PC-3 (cell line): ENCODE measurements at places on chromosomes 5 and 9.

DNA sequence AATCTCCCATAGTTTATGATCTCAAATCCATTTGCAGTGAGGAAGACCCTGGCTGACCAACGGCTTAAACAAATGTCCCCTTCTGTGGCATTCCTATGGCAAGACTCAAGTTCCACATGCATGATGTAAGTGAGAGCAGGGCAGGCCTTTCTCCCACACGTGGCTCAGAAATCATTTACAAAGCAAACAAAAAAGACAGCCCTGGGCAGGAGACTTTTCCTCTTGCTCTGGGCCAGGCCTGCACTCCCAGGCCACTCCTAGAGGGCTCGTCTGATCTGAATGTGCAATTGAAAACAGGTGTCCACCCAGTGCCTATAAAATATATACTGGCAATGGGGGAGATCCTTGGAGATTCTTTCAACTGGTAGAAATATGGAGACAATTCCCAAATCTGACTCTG, 123.1 kb downstream of the DMRT2 start:
- DNase-seq = peak; percentile 50

DNA sequence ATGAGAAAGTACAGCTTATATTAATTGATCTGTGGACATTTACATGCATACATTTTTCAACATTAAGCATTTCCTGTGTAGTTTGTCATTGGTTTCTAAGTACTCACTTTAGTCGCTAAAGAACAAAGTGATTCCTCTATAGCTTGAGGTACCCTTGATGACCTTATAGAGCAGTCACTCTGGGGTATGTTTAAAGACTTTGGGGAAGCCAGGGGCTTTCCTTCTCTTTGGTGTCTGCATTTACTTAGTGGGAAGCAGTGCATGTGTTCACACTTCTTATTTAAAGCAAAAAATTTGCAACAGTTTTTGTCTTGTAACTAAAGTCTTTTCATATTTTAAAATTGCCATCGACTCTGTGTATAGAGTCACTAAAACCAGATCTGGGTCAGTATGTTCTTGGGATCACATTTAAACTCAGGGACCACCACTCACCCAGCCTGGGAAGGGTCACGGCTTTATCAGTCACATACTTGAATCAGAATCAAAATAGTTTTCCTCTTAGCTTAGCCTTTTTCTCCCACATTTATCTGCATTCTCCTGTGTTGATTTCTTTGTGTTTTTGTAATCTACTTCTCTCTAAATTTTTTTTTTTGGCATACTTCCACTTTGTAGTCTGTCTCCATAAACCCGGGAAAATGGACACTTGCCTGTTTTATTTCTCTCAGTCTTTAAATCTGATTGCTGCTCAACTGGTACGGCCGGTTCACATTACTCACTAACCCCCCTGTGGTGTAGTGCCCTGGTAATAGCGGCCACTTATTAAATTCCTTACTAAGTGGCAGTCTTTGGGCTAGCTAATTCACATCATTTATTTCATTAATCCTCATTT, 143.9 kb upstream of the FBN2 start:
- DNase-seq = peak; percentile 86

DNA sequence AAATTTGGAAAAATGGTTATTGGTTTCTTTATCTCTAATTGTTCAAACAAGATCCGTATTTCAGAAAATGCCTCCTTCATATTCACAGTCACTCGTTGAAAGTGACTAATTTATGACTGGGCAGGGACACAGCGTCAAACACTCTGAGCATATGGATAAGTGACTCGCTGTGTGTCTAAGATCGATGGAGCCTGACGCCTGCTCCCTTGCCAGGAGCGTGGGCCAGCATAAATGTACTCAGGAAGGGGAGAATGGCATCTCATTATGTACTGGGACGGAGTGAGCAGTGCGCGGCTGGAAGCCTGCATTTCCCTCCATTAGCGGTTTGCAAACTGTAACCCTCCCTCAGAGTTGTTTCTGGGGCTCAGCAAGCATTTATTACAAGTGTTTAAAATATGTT, 79.8 kb upstream of the CAST start:
- peak; percentile 68 for DNase-seq

GRCh38 chr5:36417221-36417620, 115.5 kb upstream of the RANBP3L start:
- DNase-seq = peak; percentile 38

DNA sequence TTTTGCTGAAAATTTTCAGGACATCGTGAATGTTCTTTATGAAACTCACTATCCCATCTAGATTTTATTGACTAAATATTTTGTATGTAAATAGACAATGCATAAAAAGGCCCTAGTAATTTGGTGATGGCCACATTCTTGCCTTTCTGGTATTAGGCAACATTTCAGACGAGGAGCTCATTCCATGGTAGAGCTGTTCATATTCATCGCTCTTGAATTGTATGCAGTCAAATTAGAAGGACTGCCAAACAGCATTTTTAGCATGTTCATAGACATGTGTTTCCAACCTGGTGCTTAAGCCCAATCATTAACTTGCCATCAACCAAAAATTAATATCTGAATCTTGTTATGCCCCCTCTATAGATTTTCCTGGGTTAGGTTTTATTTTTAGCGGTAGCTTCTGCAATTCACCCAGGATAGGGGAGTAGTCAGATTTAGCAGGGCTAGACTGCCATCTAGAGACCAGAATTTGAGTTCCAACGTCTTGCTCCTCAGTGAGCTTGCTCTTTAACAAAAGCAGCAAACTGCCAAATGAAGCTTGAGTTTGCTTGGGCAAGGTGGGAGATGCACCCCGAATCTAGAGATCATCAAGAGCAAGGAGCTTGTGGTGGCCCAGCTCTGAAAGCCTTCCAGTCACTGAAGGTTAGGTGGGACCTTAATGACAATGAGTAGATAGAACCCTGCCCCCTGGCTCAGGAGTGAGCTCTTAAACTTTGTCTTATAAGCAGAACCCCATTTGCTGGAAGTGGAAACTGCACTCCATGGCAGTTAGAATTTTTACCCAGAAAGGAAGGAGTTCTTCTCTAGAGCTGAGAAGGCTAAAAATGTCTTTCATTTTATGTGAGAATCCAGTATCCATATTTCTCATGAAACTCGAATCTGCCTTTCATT, 456.2 kb downstream of the RASEF start:
- peak; percentile 77 for DNase-seq

DNA sequence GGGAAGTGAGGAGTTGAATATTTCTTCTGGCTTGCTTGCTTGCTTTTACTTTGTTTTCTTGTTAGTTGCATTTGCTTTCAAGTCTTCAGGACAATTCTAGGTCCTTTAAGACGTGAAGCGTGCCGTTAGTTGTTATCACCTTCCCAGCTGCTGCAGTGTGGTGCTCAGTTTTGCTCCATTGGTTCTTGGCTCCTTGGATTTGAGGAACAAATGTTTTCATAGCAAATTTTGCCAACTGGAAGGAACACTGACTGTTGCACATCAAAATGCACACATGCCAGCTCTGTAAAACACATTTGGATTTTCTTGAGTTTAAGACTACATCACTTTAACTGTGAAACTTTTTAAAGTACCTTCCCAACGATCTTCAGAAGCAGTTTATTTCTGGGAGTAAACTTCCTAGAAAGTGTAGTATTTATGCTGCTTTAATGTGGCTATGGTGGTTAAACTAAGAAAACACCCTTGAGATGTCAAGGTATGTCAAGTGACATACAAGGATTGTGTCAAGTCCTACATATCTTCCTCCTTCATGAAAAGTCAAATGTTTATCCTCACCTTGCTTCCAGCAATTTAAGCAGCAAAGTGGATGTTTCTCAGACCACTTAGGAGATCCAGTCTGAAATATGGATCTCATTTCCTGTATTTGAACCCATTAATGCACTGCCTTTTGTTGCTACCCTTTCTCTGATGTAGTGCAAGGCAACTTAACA, 24.9 kb downstream of the MOCS2 start:
- DNase-seq = no peak

DNA sequence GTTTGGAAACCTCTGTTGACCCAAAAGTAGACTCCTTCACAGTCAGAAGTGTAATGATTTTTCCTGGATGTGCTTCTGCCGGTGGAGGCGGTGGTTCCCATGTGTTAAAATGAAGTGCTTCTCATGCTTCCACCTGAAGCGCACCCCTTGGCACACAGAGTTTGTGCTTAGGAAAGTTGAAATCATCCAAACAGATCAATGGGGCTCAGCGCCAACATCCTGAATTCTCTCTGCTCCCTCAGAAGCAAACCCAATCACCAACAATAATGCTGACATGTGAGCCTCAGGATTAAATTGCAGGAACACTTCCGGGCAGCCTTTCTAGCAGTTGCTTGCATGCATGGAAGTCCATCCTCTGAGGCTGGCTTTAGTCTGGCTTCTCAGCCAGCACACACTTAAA, 71.0 kb downstream of the MED10 start:
- no peak for DNase-seq

DNA sequence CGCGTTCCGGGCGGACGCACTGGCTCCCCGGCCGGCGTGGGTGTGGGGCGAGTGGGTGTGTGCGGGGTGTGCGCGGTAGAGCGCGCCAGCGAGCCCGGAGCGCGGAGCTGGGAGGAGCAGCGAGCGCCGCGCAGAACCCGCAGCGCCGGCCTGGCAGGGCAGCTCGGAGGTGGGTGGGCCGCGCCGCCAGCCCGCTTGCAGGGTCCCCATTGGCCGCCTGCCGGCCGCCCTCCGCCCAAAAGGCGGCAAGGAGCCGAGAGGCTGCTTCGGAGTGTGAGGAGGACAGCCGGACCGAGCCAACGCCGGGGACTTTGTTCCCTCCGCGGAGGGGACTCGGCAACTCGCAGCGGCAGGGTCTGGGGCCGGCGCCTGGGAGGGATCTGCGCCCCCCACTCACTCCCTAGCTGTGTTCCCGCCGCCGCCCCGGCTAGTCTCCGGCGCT, at the start of gene DAPK1:
DAPK1 (plus strand) TSS at position 264 of the 442 bp plus-strand sequence. CDS start 1,211 bp downstream, outside the sequence.
- no peak for DNase-seq

DNA sequence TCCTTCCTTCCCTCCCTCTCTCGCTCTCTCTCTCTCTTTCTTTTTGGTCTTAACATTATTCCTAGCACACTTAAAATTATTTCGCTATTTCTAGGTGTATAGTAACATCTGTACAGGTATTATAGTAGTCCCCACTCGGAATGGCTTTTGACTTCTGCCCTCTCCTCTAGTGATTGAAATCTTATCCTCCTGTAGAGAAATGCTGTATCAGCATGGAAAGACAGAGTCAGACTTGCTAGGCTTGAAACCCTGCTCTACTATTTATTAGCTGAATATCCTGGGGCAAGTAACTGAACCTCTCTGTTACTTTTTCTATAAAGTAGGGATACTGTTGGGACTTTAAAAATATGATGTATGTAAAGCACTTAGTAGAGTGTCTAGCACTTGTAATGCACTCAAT, 681.9 kb upstream of the C9orf72 start:
- DNase-seq = no peak

GRCh38 chr5:44619875-44620610, 188.7 kb upstream of the MRPS30 start:
- DNase-seq = no peak

- DNase-seq = peak; percentile 76
These were observed 420.9 kb downstream of the SPOCK1 start for GRCh38 chr5:137078171-137078665.

- DNase-seq = no peak
These were observed 298.6 kb downstream of the PARP8 start for GRCh38 chr5:50964746-50965653.

GRCh38 chr5:27491047-27491446, 452.7 kb upstream of the CDH9 start:
- DNase-seq = no peak

DNA sequence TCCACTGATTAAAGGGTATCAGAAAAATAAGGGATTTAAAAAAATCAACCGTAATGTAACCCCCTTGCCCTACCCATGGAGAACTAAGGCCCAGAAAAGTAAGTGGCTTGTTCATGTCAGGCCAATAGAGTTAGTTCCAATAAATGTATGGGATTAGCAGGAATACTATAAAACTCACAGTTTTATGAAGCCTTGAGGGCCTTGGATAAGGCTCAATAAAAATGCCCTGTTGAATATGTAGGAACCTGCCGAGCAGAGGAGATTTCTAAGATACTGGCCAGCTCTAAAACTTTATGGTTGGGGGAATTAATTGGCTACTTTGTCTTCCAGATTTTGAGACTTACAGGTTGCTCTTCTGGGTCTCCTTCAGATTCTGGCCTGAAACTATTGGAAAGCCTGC, 231.0 kb downstream of the GLIS3 start:
- no peak for DNase-seq

GRCh38 chr5:148543727-148544126, 110.6 kb downstream of the HTR4 start:
- no peak for DNase-seq

GRCh38 chr9:135416664-135417290, 62.8 kb upstream of the PPP1R26 start:
- DNase-seq = no peak

DNA sequence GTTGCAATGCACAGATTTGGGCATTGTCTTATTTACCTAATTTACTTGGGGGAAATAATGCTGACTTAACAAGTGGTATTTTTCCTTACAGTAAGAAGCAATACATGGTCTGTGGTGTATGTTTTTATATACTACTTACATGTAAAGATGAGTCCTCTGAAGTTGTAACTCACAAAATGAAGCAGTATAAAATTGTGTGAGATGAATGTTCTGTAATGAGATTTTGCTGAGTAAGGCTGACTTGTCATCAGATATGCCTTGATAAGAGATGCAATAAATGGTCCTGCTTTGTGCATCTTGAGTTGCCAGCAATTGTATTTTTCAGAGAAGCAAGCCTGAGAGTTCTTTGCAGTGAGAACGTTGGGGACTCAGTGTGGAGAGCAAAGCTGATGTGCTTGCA, 92.2 kb upstream of the GNAQ start:
- no peak for DNase-seq

DNA sequence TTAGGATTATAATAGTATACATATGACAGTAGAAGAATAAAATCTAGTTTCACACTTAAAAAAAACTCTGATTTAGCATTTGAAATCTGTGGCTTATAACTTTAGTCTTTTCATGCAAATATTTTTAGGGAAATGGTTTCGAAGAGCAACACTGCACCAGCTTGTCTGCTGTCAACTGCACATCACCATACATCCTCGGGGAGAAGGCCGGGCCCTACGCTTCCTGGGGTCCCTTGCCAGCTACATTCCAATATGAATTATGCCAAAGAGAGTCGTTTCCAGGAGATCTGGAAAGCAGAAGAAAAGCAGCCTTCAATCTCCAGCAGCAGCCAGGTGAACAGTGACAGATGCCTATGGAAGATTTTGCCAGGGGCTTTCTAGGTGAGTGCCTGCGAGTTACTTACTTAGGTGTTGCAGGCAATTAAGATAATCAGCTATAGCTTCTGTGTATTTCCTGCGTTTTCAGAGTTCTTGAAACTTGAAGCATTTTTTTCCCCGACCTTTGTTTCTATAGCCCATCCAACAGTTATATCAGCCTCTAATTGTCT, 166.8 kb downstream of the TRPM3 start:
- no peak for DNase-seq
